Mucosa of gallbladder (tissue), 1 donor: ENCODE measurements at places on chromosomes 16 and 17. TPM values are rescaled to one million over a fixed set of nuclear protein-coding genes. Genes with fewer than 3 reads are reported as not detected.

DNA sequence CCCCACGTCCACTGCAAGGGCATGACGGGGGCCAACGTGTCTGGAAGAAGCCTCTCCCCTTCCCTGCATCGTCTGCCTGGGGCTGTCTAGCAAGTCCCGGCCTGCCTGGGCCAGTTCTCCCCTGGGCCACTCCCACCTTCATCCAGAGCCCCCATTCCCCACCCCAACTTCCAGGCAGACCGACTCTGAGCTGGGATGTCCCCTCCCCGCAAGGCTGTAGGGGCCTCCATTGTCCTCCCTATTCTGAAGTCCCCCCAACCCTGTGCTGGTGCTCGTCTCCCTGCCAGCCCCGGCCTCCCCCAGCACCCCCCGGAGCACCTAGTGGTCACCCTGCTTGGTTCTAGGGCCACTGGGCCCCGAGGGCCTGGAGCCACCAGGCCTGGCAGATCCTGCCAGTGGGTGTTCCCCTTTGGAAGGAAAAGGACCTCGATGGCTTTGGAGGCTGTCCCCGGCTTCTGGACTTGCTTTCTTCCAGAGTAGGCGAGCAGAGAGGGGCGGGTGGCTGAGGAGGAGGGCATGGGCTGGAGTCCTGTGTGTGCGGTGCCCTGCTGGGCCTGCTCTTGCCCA is 4.8 kb downstream of the GLIS2 start:
- no peak for DNase-seq

- no peak for DNase-seq
Observed at GRCh38 chr17:17539591-17539990, 43.4 kb upstream of the RASD1 start.

DNA sequence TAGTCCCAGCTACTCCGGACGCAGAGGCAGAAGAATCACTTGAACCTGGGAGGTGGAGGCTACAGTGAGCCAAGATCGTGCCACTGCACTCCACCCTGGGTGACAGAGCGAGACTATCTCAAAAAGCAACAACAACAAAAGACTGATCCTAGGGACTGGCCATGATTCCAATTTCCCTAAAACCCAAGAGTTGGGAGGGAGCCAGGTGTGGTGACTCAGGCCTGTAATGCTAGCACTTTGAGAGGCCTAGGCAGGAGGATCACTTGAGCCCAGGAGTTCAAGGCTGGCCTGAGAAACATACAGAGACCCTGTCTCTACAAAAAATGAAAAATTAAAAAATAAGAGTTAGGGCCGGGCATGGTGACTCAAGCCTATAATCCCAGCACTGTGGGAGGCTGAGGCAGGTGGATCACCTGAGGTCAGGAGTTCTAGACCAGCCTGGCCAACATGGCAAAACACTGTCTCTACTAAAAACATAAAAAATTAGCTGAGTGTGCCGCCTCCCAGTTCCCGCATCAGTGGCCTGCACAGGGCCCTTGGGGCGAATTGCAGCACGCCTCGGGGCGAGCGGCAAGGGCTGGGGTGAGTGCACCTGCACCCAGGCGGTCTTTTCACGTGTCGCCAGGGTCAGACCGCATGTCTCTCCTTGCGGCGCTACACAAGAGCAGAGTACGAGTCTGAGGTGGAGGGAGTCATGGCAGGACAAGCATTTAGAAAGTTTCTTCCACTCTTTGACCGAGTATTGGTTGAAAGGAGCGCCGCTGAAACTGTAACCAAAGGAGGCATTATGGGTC is 40.8 kb downstream of the CDH3 start:
- no peak for DNase-seq

The ATXN1L gene
- 30.0 TPM for total RNA-seq

DNA sequence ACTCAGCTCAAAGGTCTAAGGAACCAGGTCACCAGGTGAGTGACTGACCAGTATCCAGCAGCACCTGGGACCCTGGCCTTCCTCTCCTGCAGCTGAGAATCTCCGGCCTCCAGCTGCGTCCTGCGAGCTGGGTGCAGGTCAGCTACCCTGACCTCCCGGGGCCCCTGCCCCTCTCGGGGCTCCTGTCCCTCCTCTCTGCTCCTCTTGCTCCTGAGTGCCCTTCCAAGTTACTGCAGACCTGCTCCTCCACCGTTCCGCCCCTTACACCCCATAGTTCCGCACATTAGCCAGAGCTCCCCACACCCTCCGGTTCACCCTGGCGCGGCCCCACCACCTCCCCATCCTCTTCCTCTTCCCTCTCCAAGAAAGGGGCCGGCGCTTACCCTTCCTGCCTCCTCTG is 10.6 kb downstream of the FOXJ1 start:
- no peak for DNase-seq

DNA sequence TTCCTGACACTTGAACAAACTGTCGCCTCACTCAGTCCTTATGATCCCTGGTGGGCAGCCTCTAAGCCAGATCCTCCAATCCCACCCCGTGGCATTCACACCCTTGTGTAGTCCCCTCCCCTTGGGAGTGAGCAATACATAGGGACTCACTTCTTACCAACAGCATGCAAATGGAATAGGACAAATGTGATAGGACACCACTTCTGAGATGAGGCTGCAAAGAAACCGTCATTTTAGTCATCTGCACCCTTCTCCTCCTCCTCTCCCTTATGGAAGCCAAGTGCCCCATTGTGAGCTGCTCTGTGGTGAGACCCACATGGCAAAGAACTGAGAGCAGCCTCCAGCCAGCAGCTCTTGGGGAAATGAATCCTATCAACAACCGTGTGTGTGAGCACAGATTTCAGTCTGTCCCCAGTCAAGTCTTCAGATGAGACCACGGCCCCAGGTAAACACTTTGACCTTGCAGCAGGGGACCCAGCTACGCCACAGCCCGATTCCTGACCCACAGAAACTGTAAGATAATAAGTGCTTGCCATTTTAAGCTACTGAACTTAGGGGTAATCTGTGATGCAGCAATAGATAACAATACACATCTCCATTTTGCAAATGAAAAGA is 46.9 kb downstream of the ZFHX3 start:
- no peak for DNase-seq

- peak; percentile 63 for DNase-seq
Observed at GRCh38 chr16:51359141-51359955, 208.3 kb upstream of the SALL1 start.

- no peak for DNase-seq
Observed at GRCh38 chr17:33171931-33172330, 121.2 kb downstream of the ASIC2 start.

DNA sequence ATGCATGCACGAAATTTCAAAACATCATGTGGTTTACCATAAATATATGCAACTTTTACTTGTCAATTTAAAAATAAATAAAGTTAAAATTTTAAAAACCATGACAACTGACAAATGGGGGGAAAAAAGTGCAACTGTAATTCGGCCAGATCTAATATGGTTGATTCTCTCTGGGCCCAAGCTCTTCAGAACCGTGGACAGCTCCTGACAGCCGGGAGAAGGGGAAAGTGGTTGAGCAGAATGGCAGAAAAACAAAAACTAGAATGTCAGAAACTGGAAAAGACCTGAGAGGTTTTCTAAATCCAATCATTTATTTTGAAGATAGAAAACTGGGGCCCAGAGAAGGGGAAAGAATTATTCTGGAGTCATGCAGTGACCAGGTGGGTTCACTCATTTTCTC is 126.6 kb downstream of the TMEM132E start:
- DNase-seq, result peak; percentile 42

- DNase-seq, result no peak
Observed at GRCh38 chr17:964876-965275, 14.7 kb downstream of the NXN start.

The C1QTNF1 gene
- 45.3 TPM for total RNA-seq
